ENCODE measurements at places on chromosomes 7 and 10.

DNA sequence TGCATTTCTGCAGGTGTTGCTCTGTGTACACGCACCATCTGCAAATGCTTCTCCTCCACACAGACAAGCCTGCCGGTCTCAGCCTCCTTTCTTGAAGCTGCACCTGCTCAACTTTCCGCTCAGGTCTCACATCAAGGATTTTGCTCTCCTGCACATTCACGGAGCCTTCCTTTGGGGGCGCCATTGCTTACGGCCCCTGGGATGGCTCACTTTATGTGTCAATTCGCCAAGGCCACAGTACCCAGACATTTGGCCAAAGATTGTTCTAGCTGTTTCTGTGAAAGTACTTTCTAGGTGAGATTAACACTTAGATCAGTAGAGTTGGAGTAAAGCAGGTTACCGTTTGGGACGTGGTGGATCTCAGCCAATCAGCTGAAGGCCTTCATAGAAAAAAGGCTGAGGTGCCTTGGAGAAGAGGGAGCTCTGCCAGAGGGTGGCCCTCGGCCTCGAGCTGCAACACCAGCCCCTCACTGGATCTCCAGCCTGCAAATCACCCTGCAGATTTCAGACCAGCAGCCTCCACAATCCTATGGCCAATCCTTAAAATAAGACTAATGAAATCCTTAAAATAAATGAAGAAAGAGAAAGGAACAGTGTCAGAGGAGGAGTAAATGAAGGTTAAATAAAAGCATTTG lies 39.9 kb upstream of the PPP2R2D start:
- no peak for DNase-seq

GRCh38 chr10:79331709-79332108 lies 15.6 kb upstream of the PPIF start:
- peak; percentile 99 for DNase-seq

- DNase-seq = no peak
Measured at GRCh38 chr7:139396323-139396951, 36.7 kb downstream of the LUC7L2 start.

- DNase-seq = no peak
Measured at GRCh38 chr7:158815083-158815799, 14.1 kb downstream of the ESYT2 start.

DNA sequence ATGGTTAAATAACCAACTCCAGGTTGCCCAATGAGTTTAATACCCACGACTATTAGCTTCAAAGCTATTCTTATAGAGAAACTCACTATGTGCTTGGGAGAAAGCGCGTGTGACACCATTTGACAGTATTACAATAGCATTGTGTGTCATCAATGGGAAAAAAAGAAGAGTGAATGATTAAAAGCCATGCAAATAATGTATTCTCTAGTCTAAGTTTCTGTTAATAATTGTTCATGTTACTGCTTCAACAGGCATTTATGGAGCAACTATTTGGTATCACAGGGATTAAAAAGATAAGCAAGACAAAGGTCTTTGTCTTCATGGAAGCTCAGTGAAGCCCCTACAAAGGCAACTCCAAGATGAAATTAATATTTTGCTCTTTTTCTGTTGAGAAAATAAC lies 47.2 kb downstream of the CAV1 start:
- DNase-seq = peak; percentile 81

- no peak for DNase-seq
Measured at GRCh38 chr7:114740095-114740494, 181.8 kb upstream of the MDFIC start.

- DNase-seq = peak; percentile 67
Measured at GRCh38 chr10:72638586-72639440, 12.9 kb upstream of the MICU1 start.

DNA sequence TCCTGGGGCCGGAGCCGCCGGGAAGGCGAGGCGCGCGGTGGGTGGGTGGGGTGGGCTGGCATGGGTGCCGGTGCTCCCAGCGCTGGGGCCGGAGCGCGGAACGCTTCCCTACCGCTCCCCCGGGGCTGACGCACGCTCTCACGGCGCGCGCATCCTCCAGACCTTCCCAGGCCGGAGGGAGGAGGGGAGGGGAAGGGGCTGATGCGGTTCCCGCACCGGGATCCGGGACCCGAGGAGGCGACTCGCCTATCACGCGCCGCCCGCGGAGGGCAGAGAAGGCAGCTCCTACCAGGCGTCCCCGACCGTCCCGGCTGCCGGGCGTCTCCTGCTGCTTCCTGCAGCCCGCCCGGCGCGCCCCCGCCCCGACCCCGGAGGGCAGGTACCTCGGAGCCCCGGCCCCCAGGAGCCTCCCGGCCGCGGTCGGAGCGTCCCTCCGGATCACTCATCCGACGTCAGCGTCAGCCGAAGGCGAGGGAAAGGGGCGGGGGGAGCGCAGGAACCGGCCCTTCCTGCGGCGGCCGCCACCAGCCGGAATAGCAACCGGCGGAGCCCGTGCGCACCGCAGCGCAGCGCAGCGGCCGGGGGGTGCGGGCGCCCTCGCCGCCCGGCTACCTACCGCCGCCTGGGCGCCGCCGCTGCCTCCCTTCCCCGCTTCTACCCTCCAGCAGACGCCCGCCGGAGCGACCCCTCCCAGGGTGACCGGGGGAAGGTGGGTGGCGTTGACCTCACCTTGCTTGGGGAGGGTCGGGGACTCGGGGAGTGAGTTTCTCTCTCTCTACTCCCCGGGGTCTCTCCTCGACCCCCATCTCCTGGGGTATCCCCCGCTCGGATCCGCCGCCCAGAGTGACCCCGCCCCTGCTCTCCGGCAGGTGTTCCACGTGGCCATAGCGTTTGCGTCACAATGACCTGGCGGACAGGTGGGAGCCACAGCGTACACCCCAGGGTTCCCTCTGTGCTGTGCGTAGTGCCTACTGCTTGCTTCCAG lies at the start of gene ICA1:
Gene ICA1 (minus strand): TSS at position 457 of the 985 bp plus-strand sequence. CDS start 26,241 bp downstream, outside the sequence.
- no peak for DNase-seq

DNA sequence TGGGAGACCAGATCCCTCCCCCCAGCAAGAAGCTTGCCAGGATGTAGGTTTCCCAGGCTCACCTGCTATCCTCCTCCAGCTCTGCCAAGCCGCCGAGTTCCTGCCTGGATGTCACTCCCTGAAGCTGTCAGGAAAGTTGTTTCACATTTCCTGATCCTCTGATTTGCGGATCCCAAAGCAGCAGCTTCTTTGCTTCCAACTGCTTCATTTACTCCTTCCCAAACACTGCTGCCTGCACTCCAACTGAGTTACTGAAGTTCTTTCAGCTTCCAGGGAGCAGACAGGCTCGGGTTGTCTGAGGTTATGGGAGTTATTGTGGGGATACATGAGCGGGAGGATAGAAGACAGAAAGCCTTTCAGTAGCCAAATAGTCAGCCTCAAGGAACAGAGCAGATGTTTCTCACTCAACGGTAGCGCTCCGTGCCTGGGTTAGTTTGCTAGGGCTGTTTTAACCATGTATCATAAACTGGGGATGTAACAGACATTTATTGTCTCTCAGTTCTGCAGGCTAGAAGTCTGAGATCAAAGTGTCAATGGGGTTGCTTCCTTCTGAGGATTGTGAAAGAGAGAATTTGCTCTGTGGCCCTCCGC lies 516.0 kb downstream of the REEP3 start:
- DNase-seq = no peak

DNA sequence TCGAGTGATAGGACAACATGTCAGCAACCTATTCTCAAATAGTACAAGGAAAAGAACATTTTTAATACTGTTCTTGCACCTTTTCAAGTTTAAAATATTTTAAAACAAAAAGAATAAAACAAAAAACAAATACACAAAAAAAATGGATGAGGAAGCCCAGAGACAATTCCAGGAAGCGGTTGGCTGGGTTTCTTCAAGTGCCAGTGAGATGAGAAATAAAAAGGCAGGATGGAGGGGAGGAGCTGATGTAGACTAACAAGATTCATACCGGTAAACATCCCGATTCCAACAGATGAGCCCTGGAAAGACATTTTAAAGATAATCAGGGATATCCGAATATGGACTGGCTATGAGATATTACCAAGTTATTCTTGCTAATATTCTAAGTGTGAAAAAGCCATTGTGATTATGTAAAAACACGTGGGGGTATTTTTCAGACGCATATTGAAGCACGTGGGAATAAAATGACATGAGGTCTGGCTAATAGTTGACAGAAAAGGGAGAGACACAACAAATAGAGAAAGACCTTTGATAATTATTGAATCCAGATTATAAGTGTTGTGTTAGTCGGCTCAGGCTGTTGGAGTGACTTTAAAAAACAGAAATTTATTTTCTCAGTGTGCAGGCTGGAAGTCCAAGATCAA lies 101.3 kb upstream of the LRRC4 start:
- DNase-seq = no peak

DNA sequence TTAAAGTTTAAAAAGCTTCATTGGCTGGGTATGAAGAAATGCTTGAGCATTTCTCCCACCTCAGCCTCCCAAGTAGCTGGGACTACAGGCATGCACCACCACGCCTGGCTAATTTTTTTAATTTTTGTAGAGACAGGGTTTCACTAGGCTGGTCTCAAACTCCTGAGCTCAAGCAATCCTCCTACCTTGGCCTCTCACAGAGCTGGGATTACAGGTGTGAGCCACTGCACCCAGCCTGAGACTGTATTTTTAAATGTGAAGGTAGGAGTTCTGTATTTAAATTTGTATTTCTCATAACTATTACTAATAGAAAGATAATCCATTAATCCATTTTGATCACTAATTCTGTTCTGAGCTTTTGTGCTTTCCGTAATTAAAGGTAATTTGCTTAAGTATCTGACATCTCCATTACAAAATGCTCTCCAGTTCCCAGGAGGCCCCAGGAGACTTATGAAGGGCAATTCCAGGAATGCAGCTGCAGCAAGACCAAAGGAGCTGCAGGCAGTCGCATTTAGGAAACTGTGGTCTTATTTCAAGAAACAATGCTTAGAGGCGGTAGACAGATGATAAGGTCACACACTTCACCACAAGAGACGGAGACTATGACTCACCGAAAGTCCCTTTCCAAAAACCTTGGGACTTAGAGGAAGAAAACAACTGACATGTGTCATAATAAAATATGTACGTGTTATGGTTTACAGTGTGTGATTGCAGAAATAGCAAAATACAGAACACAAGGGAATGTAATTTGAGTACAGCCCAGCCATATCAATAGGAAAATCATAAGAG lies 23.3 kb downstream of the YAE1 start:
- DNase-seq = peak; percentile 92

GRCh38 chr7:131329176-131329570 lies 1.5 kb downstream of the MKLN1 start:
- no peak for DNase-seq

GRCh38 chr7:99625321-99625720 lies 8.6 kb downstream of the ZSCAN25 start:
- DNase-seq = no peak

- no peak for DNase-seq
Measured at GRCh38 chr10:62388328-62388727, 14.2 kb downstream of the ZNF365 start.

DNA sequence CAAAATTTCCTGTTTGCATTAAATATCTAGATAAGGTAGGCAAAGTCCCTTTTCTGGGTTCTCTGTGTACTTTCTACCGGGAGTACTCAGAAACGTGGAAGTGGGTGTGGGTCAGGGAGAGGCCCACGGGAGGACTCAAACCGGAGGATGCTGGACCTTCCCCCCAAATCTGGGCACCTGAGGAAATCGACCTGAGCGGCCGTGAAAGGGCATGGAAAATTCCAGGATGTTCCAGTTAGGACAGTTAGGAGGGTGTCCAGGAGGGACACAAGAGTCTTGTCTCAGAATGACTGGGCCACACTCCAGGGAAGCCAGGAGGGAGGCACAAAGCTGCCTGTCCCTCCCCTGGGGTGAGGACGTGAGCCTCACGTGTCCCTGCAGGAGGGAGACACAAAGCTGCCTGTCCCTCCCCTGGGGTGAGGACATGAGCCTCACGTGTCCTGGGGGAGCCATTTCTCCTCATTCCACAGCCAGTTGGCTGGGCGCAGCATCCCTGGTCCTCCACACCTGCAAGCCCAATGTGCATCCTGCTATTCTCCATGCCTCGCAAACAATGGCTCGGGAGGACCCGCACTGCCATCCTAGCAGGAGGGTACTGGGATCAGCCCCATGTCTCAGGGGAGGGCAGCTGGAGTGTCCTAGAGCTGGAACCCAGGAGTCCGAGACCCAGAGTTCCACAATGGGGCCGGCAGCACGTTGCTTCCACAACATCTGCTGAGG lies 190.5 kb upstream of the PPP2R2D start:
- DNase-seq = no peak

DNA sequence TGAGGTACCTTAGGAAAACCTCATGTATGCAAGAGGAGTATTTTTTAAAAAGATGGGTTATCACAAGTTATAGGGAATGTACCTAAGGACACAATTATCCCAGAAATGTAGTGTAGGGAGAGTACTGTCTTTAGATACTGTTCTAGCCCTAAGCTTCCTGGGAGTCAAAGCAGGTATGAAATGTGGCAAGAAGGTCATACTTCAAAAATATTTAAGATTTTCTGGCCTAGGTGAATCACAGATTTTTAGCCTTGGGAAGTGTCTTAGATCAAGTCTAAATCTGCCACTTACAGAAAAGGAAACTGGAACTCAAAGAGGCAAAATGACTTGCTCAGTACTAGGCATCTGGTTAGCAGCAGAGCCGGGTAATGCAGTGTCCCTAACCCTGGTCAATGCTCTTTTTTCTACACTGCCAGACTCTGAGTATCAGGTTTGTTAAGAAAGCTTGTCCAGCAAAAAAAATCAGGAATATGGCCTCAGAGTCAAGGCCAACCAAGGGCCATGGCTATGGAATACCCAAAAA lies 13.9 kb downstream of the PIK3AP1 start:
- no peak for DNase-seq

GRCh38 chr7:4134631-4135030 lies 547.5 kb upstream of the FOXK1 start:
- DNase-seq = no peak

GRCh38 chr7:120168066-120168465 lies 104.9 kb upstream of the KCND2 start:
- no peak for DNase-seq

- DNase-seq = no peak
Measured at GRCh38 chr10:29537799-29538198, 97.0 kb downstream of the SVIL start.

DNA sequence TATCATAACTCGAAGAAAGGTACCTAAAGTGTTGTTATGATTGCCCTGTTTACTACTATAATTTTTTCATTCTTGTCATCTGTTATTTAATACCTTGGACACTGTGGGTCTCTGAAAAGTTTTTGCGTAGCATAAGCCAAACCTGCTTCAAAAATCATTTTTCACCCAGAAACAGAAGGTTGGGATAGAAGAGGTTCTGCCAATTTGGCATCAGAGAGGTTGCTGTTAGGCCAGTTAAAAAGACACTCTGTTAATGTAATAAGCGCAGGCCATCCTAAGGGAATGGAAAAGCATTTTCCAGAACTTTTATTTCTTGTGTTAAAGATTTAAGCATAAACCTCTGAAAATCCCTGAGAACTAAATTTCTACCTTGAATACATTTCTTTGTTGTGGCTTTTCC lies 212.2 kb downstream of the BMPER start:
- no peak for DNase-seq

- no peak for DNase-seq
Measured at GRCh38 chr7:152743600-152743999, 16.0 kb upstream of the ACTR3B start.

GRCh38 chr7:72445075-72445474 lies 32.9 kb upstream of the CALN1 start:
- no peak for DNase-seq

DNA sequence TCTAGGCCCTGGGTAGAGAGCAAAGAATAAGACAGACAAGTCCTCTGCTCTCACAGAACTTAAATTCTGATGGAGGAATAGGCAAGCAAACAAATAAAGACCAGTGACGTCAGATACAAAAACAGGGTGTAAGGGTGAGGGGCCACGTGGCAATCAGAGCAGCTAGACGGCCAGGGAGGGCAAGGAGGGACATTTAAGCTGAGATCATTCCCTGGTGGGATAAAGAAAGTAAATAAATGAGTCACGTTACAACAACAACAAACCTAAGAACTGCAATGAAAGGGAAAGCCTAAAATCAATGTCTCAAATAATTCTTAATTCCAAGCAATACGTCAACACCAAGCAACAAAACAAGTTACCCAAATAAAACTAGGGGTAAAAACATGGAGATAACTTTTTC lies 21.8 kb downstream of the STN1 start:
- no peak for DNase-seq
